ENCODE measurements at places on chromosomes 3 and 15. TPM values are rescaled to one million over a fixed set of nuclear protein-coding genes. Genes with fewer than 3 reads are reported as not detected.

DNA sequence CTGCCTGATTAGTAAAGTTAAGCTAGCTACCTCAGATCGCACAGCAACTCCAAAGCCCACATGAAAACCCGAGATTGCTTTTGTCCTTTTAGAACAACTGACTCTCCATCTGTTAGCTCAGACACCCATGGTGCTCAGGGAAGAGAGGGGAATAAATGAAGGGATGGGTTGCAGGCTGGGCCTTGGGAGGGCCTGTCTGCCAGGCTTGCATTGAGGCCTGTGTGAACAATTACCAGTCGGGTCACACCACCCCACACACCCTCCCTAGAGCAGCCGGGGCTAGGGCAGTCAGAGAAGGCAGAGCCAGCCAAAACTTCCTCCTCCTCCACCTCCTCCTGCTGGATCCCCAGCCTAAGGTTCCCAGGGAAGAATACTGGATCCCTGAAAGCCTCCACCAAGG lies 8.8 kb upstream of the PRKAR2A start:
- no peak for DNase-seq

DNA sequence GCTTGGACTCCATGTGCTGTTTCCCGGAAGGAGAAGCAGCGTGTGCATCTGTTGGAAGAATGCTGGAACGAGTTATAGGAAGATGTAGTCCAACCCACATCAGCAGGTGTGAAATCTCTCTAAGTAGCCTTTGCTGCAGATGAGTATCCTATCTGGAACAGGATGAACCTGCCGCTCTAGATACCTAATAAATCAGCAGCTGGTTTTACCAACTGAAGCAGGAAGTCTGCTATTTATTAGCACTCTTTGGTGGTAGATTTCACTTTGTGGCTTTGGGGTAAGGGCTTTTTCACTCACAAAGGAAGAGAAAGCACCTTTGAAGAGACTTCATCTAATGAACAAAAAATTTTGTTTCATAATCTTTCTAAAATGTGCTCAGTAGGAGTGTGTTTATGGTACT lies 66.4 kb downstream of the DCUN1D1 start:
- DNase-seq, result no peak

DNA sequence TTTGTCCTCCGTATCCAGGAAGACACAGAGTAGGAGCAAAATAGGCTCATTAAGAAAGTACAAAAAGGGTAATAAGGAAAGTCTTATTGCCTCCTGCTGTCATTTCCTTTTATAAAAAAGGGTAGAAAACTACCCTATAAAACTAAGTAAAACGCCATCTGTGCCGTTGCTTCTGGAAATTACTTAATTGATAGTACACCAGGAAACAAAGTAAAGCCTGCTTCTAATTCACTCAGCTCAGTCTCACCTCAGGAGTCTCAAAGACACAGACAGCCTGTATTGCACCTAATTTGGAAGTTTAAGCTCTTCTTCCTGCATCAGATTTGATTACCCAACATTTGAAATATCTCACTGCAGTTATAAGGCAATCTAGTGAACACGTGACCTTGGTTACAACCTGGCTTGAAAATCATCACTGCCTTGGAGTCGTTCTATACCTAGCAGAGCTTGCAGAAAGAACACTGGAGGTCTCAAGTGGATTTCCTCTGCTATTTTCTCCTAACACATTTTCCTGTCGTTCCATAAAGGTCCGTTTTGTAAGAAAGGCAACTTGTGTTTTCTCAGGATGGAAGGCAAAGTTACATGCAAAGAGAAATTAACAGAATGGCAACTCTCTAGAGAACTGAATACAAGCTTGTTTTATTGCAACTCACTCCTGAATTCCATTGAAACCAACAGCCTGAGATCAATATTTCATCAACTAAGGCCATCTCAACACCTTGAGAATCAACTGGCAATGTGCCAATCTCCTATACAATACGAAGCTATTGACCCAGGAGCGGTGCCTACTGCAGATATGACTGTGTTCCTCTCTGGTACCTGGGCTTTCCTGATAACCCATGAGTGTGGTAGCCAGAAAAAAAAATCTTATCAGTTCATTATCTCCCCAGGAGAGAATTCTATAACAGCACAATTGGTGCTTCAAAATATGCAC lies 203.3 kb upstream of the LMCD1 start:
- no peak for DNase-seq

GRCh38 chr15:39267685-39268084 lies 313.2 kb upstream of the THBS1 start:
- peak; percentile 51 for DNase-seq

The SENP2 gene
- polyA plus RNA-seq, result 17.7 TPM

- DNase-seq, result no peak
Measured at GRCh38 chr3:45566951-45567411, 27.6 kb upstream of the LIMD1 start.

GRCh38 chr15:40192942-40193341 lies 32.1 kb downstream of the BUB1B start:
- DNase-seq, result peak; percentile 76

The C3orf52 gene
- polyA plus RNA-seq, result 3.7 TPM

DNA sequence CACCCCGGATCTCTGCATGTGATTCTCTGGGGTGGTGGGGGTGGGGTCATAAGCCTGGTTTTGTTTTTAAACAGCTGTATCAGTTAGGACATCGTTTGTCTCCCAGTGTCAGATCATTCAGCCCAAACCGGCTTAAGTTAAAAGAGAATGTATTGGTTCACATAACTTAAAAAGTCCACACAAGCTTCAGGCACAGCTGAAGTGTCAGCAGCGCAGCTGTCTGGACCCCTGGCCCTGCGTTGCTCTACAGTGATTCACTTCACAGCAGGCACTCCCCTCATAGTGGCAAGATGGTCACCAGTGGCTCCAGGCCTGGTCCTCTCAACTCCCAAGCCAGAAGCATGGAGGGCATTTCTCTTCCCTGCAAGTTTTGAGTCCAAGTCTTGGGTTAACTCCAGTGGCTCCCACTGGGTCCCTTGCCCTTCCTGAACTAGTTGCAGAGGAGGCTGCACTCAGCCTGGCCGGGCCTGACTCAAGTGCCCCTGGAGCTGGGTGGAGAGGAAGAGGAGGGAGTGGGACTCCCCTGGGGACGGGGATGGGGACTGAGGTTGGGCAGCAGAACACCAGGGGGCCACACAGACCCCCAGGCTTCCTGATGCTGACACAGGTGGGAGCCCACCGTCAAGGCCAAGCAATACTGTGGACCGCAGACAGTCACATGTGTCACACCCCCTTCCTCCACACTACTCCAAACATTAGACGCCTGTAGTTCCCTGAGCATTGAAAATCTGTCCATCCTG lies 28.9 kb upstream of the GP9 start:
- DNase-seq, result no peak

GRCh38 chr3:126918355-126918821 lies 64.5 kb upstream of the PLXNA1 start:
- DNase-seq, result no peak

The CHAC1 gene
- 7.5 TPM for polyA plus RNA-seq

- no peak for DNase-seq
Measured at GRCh38 chr15:90351479-90352106, 491 bp upstream of the ZNF774 start.

- DNase-seq, result no peak
Measured at GRCh38 chr3:32454111-32454510, 48.5 kb downstream of the CMTM6 start.

DNA sequence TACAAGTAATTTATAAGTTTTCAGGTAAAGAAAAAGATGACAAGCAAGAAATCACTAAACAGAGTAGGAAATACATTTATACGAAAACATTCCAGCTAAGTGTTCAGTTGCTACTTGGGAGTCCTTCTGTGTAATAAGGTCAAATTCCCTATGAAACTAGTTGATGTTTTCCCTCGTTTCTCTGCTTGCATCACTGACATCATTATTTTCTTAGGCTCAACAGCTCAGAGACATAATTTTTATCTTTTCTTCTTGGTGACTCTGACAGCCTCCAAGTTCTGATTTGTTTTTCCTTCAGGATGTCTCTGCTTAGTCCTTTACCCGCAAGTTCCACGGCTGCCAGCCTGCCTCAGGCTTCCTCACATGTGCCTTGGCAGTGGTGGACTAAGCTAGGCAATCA lies 173.6 kb downstream of the P3H2 start:
- DNase-seq, result no peak

- DNase-seq, result no peak
Measured at GRCh38 chr3:18669374-18669773, 244.2 kb upstream of the SATB1 start.

The NAA80 gene
- polyA plus RNA-seq, result 4.3 TPM

- no peak for DNase-seq
Measured at GRCh38 chr3:121974601-121975111, 47.4 kb downstream of the ILDR1 start.

- no peak for DNase-seq
Measured at GRCh38 chr3:30141927-30142326, 464.5 kb upstream of the TGFBR2 start.

DNA sequence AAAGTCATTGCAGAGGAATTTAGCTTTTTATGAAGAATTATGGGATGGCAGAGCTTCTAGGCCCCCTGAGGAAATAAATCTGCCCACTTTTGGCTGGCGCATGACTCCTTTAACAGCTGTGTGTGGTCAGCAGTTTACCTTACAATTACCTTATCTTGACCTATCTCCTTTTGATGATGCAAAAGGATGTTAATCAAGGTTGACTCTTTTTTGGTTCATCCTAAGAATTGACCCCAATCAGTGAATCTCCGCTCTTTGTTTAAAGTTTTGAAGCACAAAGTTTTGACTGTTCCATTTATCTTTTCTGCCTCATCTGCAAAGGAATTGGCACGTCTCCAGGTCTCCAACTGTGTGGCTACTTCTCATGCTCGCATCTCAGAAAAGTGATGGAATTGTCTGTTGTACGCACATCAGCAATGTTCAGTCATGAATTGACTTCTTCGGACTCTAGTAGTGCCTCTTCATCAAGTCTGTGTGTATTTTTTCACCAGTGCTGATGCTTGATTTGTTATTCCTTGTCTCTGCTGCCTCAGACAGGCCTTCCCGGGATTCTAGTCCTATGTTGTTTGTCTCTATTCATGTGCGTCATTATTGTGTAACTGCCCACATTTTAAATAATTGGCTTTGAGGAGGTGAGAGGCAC lies 196.2 kb upstream of the CFAP20DC start:
- DNase-seq, result peak; percentile 67

GRCh38 chr3:36648241-36649034 lies 115.9 kb downstream of the DCLK3 start:
- peak; percentile 86 for DNase-seq

- DNase-seq, result peak; percentile 55
Measured at GRCh38 chr3:73556520-73557372, 68.0 kb downstream of the PDZRN3 start.

The SH2D7 gene
- polyA plus RNA-seq, result not detected

DNA sequence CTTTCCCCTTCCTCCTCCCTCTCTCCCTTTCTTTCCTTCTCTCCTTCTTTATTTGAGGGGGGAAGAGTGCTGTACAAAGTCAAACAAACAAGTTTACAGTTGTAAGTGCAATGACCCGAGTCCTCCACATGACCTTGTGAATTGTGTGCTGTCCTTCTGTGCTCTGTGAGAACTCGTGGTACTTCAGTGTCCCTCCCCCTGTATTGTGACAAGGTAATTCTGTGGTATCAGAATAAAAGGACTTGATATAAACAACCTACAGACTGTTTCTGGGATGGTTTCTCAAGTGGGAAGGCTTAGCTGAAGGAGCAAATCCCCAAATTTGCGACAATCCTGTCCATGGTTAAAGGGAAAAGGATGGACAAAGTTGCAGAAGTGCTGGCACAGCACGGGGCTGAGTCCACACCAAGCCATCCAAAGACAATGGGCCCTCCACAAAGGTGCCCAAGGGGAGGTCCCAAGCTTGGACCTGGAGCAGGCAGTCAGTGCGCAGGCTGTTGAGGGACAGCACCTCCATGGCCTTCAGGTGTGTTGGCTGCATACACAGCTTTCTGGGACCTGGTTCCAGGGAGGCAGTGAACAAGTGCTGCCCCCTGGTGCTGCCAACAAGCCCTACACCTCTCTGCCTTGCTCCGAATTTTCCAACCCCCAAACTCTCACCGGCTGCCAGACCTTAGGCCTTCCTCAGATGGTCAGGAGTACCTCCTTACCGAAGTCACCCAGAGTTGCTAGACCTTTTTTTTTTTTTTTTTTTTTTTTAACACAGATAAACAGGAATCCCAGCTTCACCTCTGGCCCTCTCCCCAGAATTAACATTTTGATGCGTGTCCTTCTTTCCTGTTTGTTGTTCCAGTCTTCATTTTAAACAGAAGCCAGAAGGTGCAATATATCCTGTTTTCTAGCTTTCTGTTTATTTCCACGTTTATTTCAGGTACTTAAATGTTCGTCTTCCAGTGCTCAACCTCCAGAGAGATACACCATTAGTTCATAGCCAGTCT lies 2.6 kb upstream of the APEH start:
- DNase-seq, result peak; percentile 47

- DNase-seq, result no peak
Measured at GRCh38 chr15:41936649-41937567, 35.4 kb downstream of the EHD4 start.

The TRH gene
- polyA plus RNA-seq, result not detected

The CHST2 gene
- 1.8 TPM for polyA plus RNA-seq

The CERS3 gene
- not detected for polyA plus RNA-seq

DNA sequence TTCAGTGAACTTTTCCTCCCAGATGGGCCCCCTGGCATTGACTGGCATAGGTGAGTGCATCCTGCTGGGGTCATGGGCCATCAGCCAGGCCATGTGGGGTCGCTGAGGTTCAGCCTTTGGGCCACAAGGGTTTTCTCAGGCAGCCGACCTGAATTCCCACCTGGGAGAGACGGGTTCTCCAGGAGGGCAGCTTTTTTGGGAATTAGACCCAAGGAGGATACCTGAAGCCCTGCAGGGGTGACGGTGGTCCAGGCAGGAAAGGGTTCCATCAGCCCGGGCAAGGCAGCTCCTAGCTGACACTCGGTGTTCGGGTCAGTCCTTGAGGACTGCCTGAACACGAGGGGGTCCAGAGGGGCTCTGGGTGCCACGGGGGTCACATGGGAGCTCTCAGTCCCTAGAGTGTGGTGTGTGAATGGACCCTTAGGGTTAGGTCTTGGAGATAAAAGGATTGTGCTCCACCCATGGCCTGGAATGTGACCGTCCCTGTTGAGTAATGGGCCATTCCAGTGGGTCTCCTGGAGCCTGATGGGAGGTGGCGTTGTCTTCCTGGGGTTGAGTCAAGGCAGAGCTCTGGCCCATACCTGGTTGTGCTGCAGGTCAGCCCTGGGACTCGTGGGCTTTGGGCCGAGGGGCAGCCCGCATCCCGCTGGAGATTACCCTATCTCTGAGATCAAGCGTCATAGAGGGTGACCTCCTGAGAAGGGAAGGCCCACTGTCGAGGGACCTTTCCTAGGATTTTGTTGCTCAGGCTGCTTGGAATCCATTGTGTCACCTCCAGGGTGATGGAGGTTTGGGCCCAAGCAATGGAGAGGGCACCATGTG lies 192.8 kb downstream of the UBE3A start:
- DNase-seq, result no peak

The ACTRT3 gene
- polyA plus RNA-seq, result 2.8 TPM

The CBLB gene
- polyA plus RNA-seq, result 14.6 TPM

The PLA1A gene
- not detected for polyA plus RNA-seq

GRCh38 chr15:75891895-75892294 lies 11.8 kb upstream of the FBXO22 start:
- DNase-seq, result peak; percentile 92

The SYNPR gene
- not detected for polyA plus RNA-seq

- no peak for DNase-seq
Measured at GRCh38 chr3:11371747-11372146, 99.5 kb downstream of the ATG7 start.
